ENCODE measurements at places on chromosomes 2 and 18.

- DNase-seq, result no peak
Observed at GRCh38 chr18:48318436-48318835, 90.7 kb downstream of the ZBTB7C start.

- no peak for DNase-seq
Observed at GRCh38 chr2:101272045-101272784, 19.5 kb downstream of the CNOT11 start.

DNA sequence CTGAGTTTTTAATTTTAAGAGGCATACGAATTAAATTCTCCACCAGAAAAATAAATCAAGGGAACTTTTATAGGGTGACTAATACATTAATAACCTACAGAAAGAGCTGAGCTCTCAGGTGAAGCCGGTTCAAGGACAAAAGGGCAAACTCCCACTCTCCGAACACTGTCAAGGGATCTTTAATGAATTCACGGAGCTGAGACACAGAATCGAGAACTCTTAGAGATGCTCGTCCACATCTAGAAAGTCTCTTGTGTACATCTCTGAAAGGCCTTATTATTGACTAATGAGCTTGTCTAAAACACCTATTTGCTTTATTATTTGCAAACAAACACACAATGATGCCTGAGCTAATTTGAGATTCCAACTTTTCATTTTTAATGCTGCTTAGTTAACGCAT lies 33.3 kb upstream of the PIK3C3 start:
- no peak for DNase-seq

DNA sequence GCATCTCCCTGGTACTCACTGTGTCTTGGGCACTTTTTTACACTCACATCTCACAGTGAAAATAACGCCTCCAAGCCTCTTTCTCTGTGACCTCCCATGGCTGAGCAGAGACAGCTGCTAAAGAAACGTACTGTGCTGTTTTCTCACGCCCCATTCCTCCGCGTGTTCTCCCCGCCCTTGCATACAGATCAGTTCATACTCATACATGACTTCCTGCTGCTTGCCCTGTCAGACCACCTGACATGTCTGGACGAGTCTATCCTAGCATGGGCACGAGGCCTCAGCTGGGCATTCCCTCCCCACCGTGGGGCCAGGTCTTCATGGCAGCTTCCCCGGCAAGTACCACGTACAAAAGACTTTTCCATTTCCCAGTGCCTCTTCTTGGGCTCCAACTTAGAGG lies 21.2 kb upstream of the IL1A start:
- DNase-seq, result no peak

- no peak for DNase-seq
Observed at GRCh38 chr2:72148837-72149555, 1.3 kb upstream of the CYP26B1 start.

- DNase-seq, result no peak
Observed at GRCh38 chr18:11387880-11388279, 221.5 kb upstream of the SLC35G4 start.

GRCh38 chr2:9388199-9388681 lies 35.1 kb downstream of the ITGB1BP1 start:
- no peak for DNase-seq

- DNase-seq, result no peak
Observed at GRCh38 chr2:157150747-157151146, 106.8 kb upstream of the GALNT5 start.

DNA sequence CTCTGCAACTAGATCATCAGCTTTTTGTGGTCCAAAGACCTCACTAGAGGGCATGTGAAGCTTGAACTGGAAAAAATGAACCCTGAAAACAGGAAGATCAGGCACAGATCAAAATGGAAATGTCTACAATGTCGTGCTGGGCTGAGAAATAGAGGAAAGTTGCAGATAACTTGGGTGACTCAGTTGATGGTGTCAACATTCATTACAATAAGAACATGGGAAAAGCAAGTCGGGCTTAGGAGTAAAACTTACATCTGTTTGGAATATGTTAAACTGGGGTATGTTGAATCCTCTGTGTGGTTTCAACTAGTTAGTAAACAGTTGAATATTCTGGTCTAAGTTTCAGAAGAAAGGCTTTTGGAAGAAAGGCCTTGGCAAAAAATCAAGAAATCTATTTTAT lies 940.4 kb downstream of the ERBB4 start:
- DNase-seq, result no peak

DNA sequence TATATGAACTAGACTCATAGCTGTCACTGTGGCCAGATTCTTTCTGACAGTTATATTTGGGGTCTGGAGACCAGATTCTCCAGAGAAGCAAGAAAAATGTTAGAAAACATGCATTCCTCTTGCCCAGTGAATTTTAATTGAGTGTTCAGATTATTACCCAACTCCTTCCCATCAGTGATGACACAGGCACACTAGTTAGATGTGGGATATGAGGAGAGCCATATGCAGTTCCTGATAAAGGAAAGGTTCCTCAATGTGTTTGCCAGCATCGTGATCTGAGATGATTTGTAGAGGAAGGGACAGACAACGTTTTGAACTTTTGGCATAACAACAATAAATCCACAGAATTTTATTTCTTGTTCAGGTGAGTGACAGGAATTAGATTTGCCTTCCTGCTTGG lies 308.6 kb downstream of the PIEZO2 start:
- no peak for DNase-seq

GRCh38 chr2:77161009-77161408 lies 361.2 kb downstream of the LRRTM4 start:
- peak; percentile 26 for DNase-seq

- no peak for DNase-seq
Observed at GRCh38 chr2:44920751-44921150, 20.8 kb upstream of the SIX3 start.

- DNase-seq, result no peak
Observed at GRCh38 chr18:49098386-49098785, 147.6 kb upstream of the SMAD7 start.

GRCh38 chr2:200308546-200309295 lies 2.2 kb downstream of the SPATS2L start:
- no peak for DNase-seq

Data from AG04450 (cell line).